ENCODE measurements at places on chromosomes 16 and 17.

GRCh38 chr17:62712171-62712581 lies 84.7 kb downstream of the MRC2 start:
- no peak for DNase-seq

- no peak for DNase-seq
Measured at GRCh38 chr16:86824751-86825296, 246.5 kb downstream of the FOXL1 start.

DNA sequence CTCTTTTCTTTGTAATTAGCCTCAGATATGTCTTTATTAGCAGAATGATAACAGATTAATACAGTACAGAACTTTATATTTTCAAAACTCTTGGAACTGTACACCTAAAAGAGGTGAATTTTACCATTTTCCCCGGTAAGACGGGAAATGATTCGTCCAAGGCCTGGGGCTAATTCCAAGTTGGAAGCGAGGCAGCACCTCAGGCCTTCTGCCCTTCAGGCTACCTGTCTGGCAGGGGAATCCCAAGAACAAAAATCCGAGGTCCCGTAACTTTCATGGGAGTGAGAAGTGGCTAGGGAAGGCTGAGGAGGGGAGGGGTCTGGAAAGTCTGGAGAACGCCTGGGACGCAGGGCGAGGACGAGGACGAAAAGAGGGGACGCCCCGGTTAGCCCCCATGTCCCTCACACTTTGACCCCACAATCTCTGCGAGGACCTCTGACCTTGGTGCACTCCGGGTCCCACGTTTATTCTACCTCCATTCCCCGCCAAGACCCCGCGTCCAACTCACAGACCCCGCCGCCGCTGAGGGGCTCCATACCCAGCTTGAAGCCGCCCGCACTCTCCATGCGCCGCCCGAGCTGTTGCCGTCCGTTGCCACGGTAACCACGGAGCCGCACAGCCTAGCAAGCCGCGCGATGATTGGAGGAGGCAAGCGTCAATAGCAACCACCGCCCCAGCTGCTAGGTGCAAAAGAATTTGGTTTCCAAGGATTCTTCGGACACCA lies at the start of gene HYDIN:
HYDIN (minus strand) TSS at position 601 of the 724 bp plus-strand sequence. CDS start 43,827 bp downstream, outside the sequence.
- DNase-seq, result no peak

DNA sequence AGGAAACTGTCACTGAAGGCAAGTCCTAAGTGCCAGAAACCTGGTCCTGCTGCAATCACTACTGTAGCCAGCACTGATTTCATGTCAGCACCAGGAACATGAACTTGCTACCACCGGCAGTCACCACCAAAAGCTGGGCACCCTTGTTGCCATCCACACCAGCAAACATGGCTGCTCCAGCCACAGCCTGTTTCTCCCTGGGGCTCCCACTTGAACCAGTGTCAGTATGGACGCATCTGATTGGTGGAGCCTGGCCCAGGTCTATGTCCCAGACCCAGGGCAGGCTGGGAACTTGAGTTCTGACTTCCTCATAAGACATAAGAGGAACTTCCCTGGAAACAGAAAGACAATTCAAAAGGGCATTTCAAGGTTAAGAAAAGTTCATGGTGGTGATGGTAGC lies 56.5 kb downstream of the COPRS start:
- DNase-seq, result no peak

DNA sequence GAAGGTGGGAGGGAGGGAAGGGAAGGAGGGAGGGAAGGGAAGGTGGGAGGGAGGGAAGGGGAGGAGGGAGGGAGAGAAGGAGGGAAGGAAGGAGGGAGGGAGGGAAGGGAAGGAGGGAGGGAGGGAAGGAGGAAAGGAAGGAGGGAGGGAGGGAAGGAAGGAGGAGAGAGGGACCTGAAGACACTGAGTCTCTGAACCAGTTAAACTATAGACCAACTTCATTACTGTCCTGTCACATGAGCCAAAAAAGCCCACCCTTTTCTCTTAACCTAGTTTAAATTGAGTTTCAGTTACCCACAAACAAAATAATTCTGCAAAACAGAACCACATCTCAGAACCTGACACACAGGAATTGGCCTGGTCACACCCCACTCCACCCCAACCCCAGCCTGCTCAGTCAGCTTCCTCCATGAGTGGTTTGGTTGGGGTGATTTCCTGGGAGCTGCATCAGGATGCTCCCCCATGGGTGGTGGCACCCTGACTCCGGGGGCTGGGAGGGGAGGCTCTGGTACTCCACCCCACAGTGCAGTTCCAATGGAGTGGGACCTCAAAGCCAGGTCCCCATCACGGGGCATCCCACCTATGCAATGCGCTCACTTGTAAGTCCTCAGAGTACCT lies 4.7 kb upstream of the PRR29 start:
- DNase-seq, result no peak

GRCh38 chr17:79801156-79802038 lies 4.5 kb upstream of the CBX8 start:
- DNase-seq, result no peak

GRCh38 chr17:49414622-49415350 lies at the start of gene PHB1:
TSS of gene PHB1 (minus strand) at chr17:49414882. CDS start at chr17:49413264, 1,618 bp downstream.
- peak; percentile 85 for DNase-seq

DNA sequence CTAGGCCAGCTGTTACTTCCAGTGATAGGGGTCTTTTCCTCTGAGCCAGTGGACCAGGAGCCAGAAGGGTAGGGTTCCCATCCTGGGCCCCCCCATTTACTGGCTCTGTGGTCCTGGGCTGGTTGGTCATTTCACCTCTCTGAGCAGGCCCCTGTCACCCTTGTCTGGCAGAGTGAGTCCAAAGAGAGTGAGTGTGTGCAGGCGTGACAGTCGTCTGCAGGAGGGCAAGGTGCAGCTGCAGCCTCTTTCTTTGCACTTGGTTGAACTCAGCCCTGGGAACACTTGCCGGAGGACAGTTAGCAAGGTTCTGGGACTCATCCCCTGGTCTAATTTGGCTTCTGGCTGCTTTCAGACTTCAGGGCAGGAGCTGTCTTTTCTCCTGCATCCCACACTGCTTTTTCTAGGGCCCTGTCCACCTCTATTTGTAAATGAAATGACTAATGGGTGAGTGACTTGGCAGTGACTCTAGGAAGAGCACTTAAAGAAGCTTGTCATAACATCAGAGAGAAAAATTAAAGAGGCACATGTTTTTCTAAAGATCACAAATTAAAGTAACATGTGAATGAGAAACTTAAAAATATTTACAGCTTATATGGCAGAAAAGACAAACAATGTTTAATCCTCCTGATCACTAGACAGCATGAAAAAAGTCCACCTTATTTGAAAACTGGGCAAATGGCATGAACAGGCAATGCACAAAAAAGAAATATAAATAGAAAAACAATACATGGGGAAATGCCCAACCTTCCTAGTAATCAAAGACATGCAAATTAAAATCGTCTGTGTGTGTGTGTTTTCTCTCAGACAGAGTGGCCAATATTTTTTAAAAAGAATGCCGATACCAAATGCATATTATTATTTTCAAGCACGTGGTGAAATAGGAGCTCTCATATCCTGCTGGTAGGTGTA lies 137.5 kb downstream of the NTN1 start:
- DNase-seq, result no peak

GRCh38 chr17:31448467-31449077 lies 57.1 kb downstream of the RAB11FIP4 start:
- no peak for DNase-seq

GRCh38 chr16:1763521-1764511 lies 7.5 kb downstream of the NME3 start:
- DNase-seq, result no peak

DNA sequence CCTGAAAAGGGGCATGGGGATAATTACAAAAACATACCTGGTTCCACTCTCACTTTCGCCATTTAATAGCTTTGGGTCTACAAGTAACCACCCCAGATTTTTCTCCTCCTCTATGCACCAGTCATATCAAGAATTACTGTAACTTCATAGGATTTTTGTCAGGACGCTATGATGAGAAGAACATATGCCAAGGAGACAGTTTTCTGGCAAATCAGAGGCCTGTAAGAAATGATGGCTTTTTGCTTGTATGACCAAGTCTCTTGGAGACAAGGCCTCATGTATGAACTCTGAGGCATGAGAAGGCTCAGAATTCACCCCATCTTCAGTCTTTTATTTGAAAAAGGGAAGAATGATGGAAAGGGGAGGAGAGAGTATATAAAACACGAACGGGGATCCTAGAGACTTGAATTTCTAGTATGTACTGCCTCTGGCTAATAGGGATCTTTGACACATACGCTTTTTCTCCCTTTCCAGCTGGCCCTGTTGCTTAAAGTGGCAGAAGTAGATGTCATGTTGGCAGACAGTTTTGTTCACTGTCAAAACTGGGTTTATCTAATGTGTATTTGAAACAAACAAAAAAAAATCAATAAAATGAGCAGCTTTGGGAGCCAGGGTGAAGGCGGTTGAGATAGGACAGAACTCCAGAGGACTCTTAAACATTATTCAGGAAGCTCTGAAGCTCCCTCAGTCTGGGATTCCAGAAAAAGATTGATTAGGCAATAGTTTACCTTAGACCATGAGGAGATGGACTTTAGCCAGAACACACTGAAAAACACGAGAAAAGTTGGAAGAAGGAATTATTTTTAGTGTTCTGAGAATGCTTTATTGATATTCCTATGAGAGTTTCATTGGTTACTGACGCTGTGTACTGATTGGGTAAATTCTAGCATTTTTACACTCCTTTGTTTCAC lies 656.6 kb downstream of the WWOX start:
- no peak for DNase-seq

- no peak for DNase-seq
Measured at GRCh38 chr17:41602524-41602923, 10.0 kb downstream of the KRT16 start.

- DNase-seq, result no peak
Measured at GRCh38 chr16:59655031-59655430, 920.9 kb upstream of the GOT2 start.

DNA sequence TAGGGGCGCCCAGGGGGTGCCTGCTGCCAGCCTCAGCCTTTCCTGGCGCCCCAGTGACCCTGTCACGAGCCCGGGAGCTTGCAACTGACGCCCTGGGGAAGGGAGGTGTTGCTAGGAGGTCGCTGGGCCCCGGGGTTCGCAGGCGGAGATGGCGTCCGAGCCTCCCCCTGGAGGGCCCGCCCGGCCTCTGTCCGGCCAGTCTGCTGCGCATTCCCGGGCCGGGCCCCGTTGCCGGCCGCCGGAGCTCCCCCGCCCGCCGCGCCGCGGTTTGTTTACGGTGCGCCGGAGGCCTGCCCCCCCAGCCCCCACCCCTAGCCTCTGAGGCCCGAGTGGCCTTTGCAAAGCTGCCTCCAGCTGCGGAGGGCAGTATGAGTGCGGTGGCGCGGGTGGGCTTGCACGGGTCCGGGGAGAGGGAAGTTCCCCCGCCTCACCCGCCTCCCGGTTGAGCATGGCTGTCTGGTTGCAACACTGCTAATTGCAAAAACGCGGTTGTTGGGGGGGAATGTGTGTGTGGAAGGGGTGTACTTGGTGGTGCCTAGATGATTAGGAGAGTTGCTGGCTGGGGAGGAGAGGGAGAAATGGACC lies 514 bp downstream of the THRA start:
- no peak for DNase-seq

GRCh38 chr17:43860077-43860725 lies 13.2 kb downstream of the CD300LG start:
- DNase-seq, result no peak

GRCh38 chr16:65600629-65601028 lies 478.8 kb upstream of the CDH11 start:
- DNase-seq, result no peak

- DNase-seq, result no peak
Measured at GRCh38 chr16:27427538-27427937, 25.6 kb downstream of the IL21R start.

DNA sequence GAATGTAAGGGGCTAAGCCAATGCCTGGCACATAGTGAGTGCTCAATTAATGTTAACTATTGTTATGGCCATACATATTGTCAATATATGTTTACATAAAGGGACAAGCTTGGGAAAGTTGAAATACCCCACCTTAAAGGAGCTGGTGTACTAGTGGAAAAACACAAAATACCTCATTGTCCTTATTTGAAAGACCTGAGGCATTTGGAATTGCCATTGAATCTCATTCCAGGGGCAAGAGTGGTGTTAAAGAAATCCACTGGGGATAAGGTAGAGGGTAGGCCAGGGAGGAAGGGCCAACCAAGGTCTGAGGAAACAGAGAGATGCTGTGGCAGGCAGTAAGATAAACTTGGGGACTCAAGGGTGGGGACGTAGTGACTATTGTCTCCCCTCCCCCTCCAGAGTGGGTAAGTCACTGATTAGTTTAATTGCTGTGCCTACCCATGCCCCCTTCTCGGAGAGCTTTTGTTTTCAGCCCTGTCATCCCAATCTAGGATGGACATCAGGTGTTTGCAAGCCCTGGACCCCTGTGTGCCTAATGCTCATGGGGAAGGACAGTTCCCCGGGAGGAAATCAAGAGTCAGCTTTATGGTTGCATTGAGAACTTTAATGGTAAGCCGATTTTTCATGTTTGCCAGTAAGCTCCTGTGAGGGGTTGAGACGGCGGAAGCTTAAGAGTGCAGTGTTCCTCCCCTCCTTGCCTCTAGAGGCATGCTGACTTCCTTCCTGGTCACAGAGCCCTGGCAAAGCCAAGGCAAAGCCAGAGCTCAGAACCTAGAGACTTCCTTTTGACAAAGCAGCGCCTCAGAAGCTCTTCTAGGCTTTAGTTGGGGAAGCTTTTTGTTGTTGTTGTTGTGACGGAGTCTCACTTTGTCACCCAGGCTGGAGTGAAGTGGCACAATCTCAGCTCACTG lies 2.5 kb upstream of the HEATR9 start:
- no peak for DNase-seq

- DNase-seq, result no peak
Measured at GRCh38 chr17:29342158-29342765, 47.9 kb upstream of the TAOK1 start.

DNA sequence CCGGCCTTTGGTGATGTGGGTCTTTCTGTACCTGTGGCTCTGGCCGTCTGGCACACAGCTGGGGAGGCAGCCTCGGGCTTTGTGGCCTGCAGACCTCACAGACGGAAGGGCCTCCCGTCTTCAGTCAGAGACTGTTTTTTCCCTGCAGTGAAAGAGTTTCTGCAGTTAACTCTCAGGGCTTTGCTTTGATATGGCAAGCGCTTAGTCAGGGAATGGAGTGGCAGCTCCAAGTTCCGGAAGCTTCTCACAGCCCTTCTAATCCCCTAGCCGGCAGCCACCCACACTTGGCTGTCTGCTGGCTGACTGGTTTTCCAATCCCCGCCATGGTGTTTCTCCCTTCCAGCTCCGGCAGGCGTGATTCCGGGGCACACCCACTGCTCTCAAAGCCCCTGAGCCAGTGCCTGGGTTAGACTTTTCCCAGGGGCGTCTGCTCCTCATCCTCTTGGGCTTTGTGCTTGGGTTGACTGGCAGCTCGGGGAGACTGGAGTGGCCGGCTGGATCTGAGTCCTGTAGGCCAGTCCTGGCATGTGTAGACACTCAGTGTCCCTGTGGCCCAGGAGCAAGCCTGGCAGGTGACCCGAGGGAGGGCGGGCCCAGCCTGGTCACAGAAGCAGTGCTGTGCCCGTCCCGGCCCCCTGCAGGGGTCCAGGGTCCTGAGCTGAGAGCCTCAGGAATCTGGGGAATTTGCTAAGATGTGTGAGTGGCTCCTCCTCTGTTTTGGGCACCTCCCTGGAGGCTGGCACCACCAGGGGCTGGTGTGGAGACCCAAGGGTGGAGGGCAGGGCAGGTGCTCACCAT lies 29.9 kb downstream of the BAIAP2 start:
- DNase-seq, result no peak

GRCh38 chr17:79916991-79917901 lies 78.0 kb upstream of the CBX4 start:
- no peak for DNase-seq

All from activated CD4-positive, CD25-positive, alpha-beta regulatory T cell (primary cell).